Activated CD4-positive, alpha-beta T cell treated with anti-CD3 and anti-CD28 coated beads, Interleukin-2, amount 10 ng/mL, durations not matched to agents 7 days and 5 days (primary cell): ENCODE measurements at places on chromosomes 5 and 9. TPM values are rescaled to one million over a fixed set of nuclear protein-coding genes. Genes with fewer than 3 reads are reported as not detected.

DNA sequence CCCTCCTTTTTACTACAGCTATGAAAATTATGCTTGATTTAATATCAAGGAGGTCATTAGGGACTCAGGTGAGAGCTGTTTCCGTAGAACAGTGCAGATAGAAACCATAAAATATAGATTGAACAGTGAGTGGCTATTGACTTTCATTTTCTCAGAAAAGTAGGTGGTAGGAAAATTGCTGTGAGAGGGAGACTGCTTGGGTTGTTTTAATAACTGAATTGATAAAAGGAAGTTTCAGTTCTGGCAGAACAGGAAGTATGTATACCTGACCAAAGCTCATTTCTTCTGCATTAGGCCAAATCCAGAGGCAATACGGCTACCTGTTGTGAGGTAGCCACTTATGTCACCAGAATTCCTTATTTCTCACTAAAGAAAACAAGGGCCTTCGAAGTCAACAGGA, 761.7 kb upstream of the ARRDC3 start:
- H3K4me3 ChIP-seq = no peak overlapping the region
- no peak overlapping the region for H3K27ac ChIP-seq
- H3K27me3 ChIP-seq = no peaks in the 10 kb centered on the region
- H3K4me1 ChIP-seq = no peaks in the 10 kb centered on the region
- H3K36me3 ChIP-seq = no peaks in the 10 kb centered on the region

GRCh38 chr9:88256216-88256615, 117.9 kb upstream of the SPATA31C2 start:
- H3K27ac ChIP-seq = no peak overlapping the region
- no peak for DNase-seq
- H3K4me1 ChIP-seq = no peaks in the 10 kb centered on the region
- H3K36me3 ChIP-seq = no peaks in the 10 kb centered on the region
- H3K27me3 ChIP-seq = peaks cover 4% of the 10 kb centered on the region

DNA sequence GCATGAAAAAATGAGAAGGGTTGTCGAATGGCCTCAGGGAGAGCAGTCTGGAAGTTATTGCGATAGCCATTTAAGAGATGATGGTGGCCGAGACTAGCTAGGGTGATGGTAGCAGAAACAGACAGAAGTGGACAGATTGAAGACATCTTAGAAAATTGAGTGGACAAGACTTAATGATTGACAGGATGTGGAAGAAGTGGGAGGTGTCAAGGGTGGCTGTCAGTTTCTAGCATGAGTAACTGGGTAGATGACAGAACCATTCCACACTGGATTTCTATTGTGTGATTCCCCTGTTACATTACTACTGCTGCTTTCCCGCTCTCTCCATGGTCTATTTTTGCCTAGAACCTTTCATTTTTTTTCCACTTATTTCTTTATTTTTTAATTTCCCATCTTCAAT, 12.6 kb downstream of the CHMP5 start:
- no peak overlapping the region for H3K27ac ChIP-seq
- peaks cover 69% of the 10 kb centered on the region for H3K36me3 ChIP-seq
- peaks cover 16% of the 10 kb centered on the region for H3K4me1 ChIP-seq
- no peak for DNase-seq

DNA sequence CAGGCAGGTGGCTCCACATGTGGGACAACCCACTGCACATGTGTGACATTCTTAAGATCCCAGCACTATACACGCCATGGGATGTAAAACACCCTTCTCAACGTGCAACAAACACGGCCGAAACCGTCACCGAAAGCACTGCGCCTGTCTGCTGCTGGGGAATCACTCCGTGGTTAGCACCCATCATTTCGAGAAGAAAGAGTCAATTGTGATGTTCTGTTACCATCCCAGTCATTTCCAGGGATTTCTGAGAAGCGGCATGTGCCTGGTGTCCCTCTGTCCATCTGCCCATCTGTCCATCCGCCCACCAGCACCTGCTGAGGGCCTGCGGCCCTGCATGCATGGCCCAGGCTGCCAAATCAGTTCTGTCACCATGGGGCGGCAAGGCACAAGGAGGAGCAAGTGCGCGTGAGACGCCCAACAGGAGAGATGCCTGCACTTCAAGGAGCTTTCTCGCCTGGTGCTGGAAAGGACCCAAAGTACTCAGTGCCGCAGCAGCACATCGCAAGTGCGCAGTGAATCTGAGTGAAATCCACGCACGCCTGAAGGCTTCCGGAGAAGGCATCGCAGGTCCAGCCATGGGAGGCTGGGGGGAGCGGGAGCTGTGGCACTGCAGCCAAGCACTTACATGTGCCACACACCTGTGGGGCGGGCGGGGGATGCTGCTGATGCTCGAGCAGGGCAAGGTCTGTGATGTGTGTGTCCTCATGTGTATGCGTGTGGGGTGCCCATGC, 38.0 kb downstream of the VAV2 start:
- DNase-seq = no peak
- H3K27me3 ChIP-seq = no peaks in the 10 kb centered on the region
- no peaks in the 10 kb centered on the region for H3K36me3 ChIP-seq
- H3K27ac ChIP-seq = peak overlapping the region; percentile 9
- H3K4me3 ChIP-seq = no peak overlapping the region

GRCh38 chr9:130201974-130202373, 29.8 kb downstream of the NCS1 start:
- no peak overlapping the region for H3K4me3 ChIP-seq
- H3K4me1 ChIP-seq = no peaks in the 10 kb centered on the region
- H3K27me3 ChIP-seq = no peaks in the 10 kb centered on the region
- no peaks in the 10 kb centered on the region for H3K36me3 ChIP-seq

DNA sequence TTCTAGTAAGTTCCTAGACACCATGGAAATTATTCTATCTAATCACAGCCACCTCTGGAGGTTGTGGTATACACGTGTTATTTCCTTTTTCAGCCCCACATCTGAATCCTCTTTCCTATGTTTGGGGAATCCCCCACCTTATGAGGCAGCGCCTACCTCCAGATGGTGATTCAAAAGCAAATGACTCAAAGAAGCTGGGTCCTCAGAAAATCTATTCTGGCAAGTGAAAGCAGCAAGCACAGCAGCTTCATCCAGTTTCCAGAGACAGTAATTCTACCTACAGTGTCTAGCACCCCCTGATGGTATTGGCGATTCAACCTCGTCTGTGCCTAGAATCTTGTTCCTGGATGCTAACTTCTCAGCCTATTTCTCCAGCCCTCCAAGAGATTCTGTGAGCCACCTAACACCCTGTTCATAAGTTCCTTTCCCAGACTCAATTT, 43.0 kb downstream of the STRBP start:
- H3K4me3 ChIP-seq = no peak overlapping the region
- H3K36me3 ChIP-seq = no peaks in the 10 kb centered on the region
- peaks cover 16% of the 10 kb centered on the region for H3K4me1 ChIP-seq

GRCh38 chr5:112995764-112996618, 19.4 kb downstream of the DCP2 start:
- no peaks in the 10 kb centered on the region for H3K27me3 ChIP-seq
- H3K4me3 ChIP-seq = no peak overlapping the region
- peaks cover 33% of the 10 kb centered on the region for H3K36me3 ChIP-seq
- no peak overlapping the region for H3K27ac ChIP-seq
- H3K4me1 ChIP-seq = peaks cover 20% of the 10 kb centered on the region

GRCh38 chr5:68247627-68248026, 32.1 kb downstream of the PIK3R1 start:
- no peak overlapping the region for H3K4me3 ChIP-seq
- DNase-seq = no peak

GRCh38 chr9:73853549-73853948, 643.6 kb upstream of the RORB start:
- DNase-seq = no peak
- no peak overlapping the region for H3K27ac ChIP-seq
- H3K27me3 ChIP-seq = no peaks in the 10 kb centered on the region
- no peaks in the 10 kb centered on the region for H3K36me3 ChIP-seq
- H3K4me1 ChIP-seq = no peaks in the 10 kb centered on the region

DNA sequence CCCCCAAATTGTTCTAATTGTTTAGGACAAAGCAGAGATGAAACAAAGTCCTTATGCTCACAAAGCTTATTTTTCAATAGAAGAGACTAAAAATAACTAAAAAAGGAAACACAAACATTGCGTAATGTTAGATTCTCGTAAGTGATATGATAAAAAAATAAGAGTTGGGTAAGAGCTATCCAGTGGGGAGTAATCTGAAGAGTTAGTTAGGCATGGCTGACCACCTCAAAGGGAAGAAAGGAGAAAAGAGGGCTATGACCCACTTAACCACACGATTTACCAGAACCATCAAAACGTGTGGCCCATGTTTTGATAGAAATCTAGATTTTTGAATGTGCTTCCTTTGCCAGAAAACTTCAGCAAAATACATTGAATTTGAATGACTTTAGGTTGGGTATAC, 1296.8 kb upstream of the NUDT12 start:
- DNase-seq = no peak
- H3K36me3 ChIP-seq = no peaks in the 10 kb centered on the region
- H3K4me1 ChIP-seq = no peaks in the 10 kb centered on the region
- no peak overlapping the region for H3K4me3 ChIP-seq

GRCh38 chr5:63570752-63571151, 391.5 kb downstream of the HTR1A start:
- no peaks in the 10 kb centered on the region for H3K36me3 ChIP-seq
- no peaks in the 10 kb centered on the region for H3K27me3 ChIP-seq
- H3K4me1 ChIP-seq = no peaks in the 10 kb centered on the region
- no peak overlapping the region for H3K27ac ChIP-seq
- no peak overlapping the region for H3K4me3 ChIP-seq

- H3K4me1 ChIP-seq = peaks cover 7% of the 10 kb centered on the region
- H3K27me3 ChIP-seq = no peaks in the 10 kb centered on the region
- no peak overlapping the region for H3K4me3 ChIP-seq
- no peak overlapping the region for H3K27ac ChIP-seq
- peak; percentile 16 for DNase-seq
These were observed 68.1 kb downstream of the NIPBL start for GRCh38 chr5:36944607-36945225.

DNA sequence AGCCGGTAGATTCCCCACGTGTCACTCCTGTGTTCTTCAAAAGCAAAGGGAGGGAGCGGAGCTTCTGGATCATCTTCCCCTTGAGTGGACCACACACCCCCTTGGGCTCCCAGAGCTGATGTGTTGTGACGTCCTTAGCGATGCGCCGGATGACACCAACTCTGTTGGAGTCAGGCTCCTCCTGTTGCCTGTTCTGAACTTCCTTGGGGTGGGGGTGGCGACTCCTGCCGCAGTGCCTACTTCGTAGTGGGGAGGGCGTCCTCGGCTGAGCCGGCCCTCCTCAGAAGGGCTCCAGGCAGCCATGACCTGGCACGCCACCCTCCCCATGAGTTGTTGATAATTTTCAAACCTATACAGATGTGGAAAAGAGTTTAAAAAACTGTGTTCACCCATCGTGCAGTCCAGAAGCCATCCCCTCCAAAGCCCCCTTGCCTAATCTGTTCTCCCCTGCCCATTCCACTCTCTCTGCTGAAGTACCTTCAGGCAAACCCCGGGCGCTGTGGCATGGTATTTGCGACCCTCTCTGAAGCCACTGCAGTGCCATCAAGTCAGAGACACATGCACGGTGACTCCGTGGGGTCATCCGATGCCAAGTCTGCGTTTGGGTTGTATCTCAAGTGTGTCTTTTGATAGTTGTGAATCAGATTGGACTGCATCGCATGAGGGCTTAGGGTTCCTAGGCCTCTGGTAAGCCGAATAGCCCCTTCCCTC, 16.7 kb downstream of the EXOC3 start:
- no peaks in the 10 kb centered on the region for H3K27me3 ChIP-seq
- no peak for DNase-seq
- H3K4me1 ChIP-seq = peaks cover 50% of the 10 kb centered on the region
- no peak overlapping the region for H3K4me3 ChIP-seq

DNA sequence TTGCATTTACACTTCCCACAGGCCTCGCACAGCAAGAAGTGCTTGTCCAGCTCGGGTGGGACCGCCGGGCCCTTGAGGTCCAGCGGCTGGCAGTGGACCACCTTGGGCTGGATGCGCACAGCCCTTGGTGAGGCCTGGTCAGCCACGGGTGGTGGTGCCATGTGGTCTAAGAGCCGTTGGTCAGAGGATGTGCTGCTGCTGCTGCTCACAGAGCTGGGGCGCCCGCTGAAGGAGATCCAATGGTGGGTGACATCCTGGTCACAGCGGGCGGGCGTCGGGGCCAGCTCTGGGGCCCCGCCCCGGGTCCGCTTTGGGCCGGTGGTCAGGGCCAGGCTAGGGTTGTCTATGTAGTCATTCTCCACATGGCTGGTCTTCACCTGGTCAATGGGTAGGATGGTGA, 10.2 kb downstream of the SPRY4 start:
- H3K4me1 ChIP-seq = peaks cover 23% of the 10 kb centered on the region
- no peaks in the 10 kb centered on the region for H3K36me3 ChIP-seq
- peaks cover 2% of the 10 kb centered on the region for H3K27me3 ChIP-seq
- no peak for DNase-seq

GRCh38 chr5:78899922-78900362, 85.2 kb downstream of the ARSB start:
- peaks cover 10% of the 10 kb centered on the region for H3K36me3 ChIP-seq
- peak; percentile 34 for DNase-seq
- no peaks in the 10 kb centered on the region for H3K27me3 ChIP-seq
- H3K4me1 ChIP-seq = no peaks in the 10 kb centered on the region
- H3K27ac ChIP-seq = no peak overlapping the region

Gene SCGB3A1
- total RNA-seq = not detected

Gene SLC34A3
- not detected for total RNA-seq

Gene ERAP2
- total RNA-seq = 138 TPM
